ENCODE measurements at places on chromosomes 2 and 18.

DNA sequence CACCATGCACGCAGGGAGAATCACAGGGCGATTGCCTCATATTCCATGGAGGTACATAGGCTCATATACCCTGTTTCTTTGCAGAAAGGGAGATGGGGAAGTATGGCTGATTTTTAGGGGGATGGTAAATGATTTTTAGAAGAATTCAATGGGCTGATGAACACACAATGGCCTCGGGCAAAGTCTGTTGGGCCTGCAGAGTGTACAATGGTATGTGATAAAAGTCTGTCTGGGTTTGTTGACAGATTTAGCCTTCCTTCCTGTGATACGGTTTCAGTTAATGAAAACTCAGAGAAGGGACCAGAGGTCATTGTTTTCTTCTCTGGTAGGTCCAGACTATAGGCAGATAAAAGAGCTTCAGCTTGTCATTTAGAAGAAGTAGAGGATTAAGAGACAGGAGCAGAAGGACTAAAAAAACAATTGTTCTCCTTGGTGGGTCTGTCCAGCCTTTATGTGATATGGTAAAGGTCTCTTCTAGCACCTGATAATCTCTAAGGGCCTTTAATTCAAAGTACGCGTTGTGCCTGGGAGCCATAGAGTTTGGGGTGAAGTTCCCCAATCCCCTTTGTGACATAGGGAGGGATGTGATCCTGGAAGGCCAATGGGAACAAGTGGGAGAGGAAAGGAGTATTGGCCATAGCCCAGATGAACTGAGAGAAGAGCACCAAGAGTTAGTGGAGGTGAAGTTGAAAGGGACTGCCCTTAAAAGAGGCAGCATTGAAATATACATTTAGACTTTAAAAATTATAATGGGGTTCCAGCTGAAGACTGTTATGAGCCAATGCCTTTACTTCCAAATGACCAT, 107.5 kb upstream of the SERPINE2 start:
- no peak for DNase-seq

DNA sequence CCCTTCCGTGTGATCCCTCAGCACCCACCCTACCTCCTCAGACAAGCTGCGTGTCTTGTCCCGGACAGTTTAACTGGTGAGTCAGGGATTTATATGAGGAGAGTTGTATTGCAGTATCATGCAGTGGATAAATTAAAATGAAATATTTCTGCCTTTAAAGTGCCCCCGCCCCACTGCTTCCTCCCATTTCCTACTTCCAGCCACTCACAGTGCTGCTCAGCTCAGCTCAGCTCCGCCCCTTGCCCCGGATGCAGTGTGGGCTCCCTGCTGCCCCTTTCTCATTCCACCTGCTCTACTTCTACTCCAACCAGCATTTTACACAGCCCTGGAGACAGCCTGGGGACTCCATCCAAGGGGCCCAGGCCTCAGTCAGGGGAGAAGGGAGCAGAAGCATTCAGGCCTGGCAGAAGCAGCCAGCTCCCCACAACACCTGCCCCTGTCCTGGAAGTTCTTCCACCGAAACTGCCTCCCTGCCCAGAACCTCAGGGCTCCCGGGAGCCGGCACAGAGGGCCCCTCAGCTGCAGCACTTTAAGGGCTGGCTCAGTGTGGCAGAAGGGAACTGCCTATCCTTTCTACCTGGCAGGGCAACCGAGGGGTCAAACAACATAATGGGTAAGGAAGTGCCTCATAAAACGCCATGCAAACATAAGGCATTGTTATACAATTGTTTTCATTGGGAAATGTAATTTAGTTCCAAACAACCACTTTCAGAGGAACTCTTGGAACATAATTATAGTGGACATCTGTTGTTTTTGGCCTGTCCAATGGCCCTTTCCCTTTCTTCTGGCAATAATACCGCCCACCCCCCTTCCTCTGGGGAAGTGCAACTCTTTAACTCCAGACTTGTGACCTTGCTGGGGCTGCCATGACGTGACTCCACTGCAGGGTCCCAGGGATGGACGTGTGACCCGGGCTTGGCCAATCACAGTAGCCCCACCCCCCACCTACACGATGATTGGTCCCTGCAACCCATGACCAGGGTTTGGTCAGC, 102.3 kb downstream of the LIPG start:
- DNase-seq, result no peak

DNA sequence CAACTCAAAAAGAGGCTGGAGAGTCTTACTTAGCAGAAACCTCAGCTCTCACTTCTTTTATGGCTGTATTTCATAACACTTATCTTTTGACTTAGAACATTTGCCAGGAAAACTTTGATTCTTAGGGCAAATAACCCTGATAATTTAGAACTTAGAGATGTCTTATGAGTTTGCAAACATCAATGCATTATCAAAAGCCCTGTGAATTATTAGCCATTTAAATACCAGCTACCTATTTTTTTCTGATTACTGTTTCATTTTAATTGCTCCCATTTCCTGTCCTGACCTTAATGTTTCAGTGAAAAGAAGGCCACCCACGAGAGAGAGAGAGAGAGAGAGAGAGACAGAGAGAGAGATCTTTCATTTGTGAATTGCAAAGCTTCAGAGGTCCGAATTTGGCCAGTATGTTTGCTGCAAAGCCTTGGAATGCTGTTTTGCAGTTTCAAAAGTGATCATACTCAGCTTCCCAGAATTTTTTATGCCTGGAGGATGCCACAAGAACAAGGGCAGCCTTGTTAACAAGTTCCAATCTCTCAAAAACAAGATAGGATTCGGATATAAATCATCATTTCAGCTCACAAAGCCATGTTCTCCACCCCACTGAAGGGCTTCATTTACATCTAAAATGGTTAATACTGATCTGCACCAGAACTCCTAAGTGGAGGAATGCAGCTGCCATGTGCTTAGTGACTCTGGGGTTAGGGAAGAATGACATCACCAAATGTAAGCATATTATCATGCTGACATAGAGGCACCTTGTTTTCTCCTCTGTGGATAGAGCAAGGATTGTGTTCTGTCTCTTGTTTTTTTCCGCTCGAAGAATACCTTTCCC, 478.2 kb downstream of the ARHGAP15 start:
- DNase-seq, result no peak

DNA sequence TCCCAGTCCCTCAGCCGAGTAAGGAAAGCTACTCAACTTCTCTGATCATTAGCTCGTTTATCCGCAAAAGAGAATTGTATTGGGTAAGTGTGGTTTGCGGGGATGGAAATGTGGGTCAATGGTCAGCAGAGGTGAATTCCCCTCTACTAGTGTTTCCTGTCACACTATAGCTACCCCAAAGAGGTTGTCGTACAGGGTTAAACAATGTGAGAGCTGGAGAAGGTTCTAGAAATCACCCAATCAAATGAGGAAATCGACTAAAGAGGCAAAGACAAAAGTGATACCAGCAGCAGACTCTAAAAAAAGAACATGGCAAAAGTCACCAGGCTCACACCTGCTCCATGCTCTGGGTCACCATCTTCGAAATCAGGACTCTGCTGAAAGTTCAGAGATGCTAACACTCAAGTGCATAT, 144.7 kb upstream of the ITGA4 start:
- no peak for DNase-seq

GRCh38 chr2:9556121-9556743, 602 bp upstream of the ADAM17 start:
- DNase-seq, result no peak

- DNase-seq, result no peak
These were observed 1186.2 kb upstream of the FAM98A start for GRCh38 chr2:34785206-34785785.

- DNase-seq, result peak; percentile 98
These were observed at the start of gene MTHFD2 for GRCh38 chr2:74198461-74199274. Gene MTHFD2, plus strand, starts transcription at chr2:74198615. Its CDS starts 27 bp downstream, at chr2:74198642.

- no peak for DNase-seq
These were observed 233.3 kb upstream of the MGAT5 start for GRCh38 chr2:134020608-134021007.

- DNase-seq, result no peak
These were observed 74.5 kb upstream of the FZD7 start for GRCh38 chr2:201959198-201959597.

DNA sequence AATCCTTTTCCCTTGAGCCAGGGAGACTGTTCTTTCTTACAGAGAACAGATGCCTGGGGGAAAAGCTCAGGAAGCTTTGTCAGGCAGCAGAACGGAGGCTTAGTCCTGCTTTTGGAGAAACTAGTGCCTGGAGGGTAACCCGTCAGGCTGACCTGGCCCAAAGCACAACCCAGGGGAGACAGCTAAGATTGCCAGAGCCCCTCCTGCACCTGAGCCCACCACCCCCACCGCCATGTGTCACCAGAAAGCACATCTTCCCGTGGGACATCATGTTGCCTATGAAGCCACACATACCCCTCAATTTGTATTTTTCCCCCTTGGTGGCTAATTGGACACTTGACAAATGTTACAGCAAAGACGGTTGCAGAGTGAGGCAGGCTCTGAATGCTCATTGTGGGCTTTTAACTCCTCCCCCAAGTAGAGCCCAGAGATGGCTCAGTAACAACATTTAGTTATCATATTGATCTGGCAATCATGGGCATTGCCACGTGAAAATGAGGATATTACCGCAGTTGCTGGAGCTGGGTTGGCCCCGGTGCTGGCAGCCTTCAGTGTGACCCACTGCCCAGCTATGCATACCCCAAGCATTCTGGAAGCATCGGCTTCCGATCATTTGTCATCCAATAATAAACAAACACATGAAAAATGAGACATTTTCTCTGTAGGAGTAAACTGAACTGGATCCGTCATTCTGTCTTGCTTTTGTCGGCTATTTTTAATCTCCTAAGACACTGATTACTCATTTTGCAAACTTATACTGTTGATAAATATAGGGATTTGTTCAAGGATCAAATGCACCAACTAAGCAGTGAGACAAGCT, 229.5 kb downstream of the ATAD2B start:
- no peak for DNase-seq

DNA sequence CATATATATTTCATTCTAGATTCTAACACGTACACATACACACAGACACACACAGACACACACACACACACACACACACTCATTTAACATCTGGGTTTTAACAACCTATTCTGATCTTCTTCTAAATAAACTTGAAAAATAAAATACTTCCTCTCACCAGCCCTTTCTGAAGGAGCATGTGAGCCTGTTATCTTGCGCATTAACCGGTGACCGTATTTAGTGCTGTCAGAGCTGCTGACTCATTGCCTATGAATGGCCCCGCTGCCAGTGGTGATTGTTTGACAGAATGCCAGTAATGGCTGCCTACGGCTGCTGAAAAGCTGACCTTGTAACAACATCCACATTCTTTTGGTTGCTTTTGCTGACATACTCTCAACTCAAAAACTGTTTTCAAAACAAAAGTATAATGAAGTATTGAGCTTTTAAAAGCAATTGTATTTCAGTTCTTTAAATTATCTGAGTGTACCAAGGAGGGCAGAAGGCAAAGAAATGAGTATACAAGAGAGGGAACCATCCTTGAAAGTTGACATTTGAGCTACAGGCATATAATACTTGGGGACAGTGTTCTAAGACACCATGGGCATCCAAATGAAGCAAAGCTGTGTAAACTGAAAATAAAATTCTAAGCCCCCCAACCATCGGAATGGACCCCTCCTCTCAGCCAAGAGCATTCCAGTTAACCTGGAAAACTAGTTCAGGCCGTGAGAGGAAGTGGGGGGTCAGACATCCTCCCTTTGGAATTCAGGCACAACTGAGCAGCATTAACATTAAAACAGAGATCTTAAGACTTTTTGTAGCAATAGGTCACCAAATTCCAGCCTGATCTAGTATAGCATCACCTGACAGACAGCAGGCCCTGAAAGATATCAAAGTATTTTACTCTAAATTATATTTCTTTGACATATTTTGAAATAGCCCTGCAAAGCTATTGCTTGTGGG, 50.2 kb upstream of the DTNA start:
- peak; percentile 77 for DNase-seq

Data from DMS153 (cell line).